ENCODE measurements at places on chromosomes 3 and 15.

GRCh38 chr15:74032606-74033561 is 38.4 kb downstream of the PML start:
- DNase-seq: no peak

DNA sequence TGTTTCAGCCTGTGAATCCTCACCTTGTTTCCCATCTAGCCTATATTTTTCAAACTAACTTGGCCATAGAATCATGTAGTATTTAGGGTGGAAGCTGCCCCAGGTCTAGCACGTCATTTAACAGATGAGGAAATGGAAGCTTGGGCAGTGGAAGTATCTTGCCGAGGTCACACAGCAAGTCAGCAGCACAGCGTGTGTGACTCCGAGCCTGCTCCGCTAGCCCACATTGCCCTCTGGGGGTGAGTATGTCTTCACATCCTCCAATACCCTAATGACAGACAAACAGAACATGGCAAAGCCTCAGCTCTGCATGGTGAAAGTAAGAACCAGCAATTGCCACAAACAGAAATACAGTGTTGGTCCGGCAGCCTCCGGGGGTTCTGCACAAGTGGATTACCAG is 2.2 kb upstream of the CCR5 start:
- DNase-seq: peak; percentile 63

DNA sequence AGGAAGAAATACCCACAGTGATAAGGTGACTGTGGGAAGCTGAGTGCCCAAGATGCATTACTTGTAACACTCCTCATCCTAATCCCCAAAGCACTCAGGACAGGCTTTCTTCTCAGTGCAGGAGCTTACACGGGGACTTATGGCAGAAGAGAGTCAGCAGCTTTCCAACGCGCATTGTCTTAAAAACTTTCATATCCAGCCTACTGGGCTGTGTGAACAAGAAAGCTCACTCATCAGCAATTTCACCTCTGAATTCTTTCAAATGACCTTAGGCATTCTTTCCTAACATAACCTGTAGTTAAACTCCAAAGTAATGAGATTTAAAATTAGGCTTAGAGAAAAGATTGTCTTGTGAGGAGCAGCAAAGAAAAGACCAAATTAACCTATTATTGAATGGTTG is 132.3 kb downstream of the KCNAB1 start:
- DNase-seq: no peak

DNA sequence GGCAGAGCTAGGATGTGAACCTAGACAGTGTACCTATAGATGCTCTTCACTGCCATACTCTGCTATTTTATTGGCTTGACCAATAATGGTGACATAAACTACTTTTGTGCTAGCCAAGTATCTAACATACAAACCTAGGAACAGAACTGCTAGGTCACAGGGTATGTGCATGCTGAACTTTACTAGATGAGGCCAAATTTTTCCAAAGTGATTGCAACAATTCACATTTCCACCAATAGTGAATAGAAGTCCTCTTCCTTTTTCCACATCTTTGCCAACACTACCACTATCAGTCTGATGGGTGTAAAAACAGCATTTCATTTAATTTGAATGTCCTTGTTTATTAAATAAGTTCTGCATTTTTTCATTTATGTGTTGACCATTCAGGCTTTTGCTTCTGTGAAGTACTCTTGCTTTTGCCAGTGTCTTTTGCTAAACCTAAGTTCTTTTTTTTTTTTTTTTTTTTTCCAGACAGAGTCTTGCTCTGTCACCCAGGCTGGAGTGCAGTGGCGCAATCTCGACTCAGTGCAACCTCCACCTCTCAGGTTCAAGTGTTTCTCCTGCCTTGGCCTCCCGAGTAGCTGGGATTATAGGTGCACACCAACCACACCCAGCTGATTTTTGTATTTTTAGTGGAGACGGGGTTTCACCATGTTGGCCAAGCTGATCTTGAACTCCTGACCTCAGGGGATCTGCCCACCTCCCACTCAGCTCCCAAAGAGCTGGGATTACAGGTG is 54.1 kb downstream of the DCAF1 start:
- no peak for DNase-seq

GRCh38 chr3:186949281-186949982 is 19.1 kb downstream of the ST6GAL1 start:
- DNase-seq: no peak

DNA sequence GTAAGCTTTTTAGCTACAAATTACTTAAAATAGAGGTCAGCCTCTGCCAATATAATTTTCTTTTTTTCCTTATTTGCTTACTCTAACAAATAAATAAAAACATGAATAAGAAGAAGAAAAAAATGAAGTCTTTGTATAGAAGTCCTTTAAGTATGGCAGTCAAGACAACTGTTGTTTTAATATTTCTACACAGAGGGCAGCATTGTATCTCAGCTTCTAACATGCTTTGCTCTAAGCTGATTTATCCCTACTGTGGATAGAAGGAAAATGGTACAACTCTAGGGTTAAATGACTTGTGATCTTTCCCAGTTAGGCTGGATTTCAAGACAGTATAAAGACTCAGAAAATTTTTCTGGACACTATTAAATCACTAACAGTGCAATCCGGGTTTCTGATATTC is 104.3 kb upstream of the MEIS2 start:
- no peak for DNase-seq

DNA sequence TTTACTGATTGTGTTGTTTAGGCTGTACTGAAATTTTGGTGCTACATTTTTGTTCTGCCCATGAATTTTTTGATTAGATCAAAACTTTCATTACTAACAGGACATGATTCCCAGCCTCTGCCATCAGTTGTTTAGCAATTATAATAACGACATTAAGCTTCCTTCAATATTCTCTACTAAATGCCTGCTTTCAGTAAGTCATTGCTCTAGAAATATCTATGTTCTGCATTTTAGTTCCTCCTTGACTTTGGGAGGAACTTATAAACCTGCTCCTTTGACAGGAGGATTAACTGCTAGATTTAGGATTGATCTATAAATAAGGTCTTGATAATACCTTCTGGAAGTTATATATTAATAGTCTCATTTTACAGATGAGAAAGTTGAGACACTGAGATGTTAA is 269.1 kb downstream of the RAP2B start:
- DNase-seq: no peak

DNA sequence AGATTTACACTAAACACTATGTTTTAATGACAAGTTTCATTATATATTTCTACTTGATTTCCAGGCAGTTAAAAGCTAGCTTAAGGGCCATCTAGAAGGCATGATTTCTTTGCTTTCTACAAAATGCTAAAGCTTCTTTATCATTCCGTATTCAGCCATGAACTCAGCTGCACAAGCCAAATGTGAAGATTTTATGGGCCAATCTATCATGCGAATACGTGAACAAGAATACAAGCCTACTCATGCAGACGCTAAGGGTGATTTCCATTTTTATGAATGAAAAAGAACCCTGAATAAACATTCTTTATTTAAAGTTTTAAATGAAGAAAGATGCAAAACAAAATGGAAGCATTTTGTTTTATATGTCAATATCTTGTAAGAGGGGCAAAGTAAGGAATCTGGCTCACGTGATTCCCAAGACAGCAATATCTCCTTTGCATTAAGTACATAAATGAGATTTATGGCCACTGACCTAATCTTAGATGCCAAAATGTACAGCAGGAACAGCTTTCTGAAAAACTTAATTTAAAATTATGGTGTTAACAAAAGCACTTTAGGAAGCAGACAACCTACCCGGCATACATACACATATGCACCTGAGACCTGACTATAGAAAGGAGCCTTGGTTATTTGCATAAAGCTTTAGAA is 215.8 kb downstream of the DPH6 start:
- no peak for DNase-seq

GRCh38 chr3:136708333-136708985 is 43.7 kb downstream of the STAG1 start:
- no peak for DNase-seq

GRCh38 chr3:36923523-36923943 is 21.3 kb downstream of the TRANK1 start:
- DNase-seq: peak; percentile 40

DNA sequence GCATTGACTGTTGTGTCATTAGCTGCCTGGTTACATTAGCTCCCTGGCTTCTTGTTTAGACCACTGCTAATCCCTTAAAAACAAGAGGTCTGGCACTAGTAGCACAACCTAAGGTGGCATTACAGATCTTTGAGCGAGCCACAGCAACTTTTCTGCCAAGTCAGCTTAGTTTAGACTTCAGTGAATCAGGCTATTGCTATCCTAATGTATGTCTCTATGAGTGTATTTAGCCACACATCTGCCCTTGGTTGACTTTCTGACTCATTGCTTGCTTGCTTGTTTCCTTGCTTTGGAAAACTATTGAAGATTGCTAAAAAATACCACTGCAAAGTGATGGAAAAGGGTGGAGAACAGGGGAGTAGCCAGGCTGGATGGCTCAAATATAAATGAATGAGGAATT is 50.2 kb downstream of the CHP1 start:
- DNase-seq: no peak

- no peak for DNase-seq
Measured at GRCh38 chr3:22451501-22451900, 700.5 kb upstream of the ZNF385D start.

- no peak for DNase-seq
Measured at GRCh38 chr3:171832989-171833388, 10.2 kb upstream of the TMEM212 start.

- DNase-seq: peak; percentile 94
Measured at GRCh38 chr15:90931828-90932659, at the start of gene HDDC3. Gene HDDC3, minus strand, starts transcription at chr15:90932549. Its CDS starts 9 bp downstream, at chr15:90932540.
